Kidney (tissue), 22 donors: ENCODE measurements at places on chromosomes 11 and 22. TPM values are rescaled to one million over a fixed set of nuclear protein-coding genes. Genes with fewer than 3 reads are reported as not detected.
A peak's percentile ranks its signal among the peaks of the same experiment; 100 is the strongest.

TSGA10IP gene
- not detected for total RNA-seq

AQP11 gene
- total RNA-seq, result 1.4 TPM

BLID gene
- not detected for total RNA-seq

IGLL1 gene
- not detected for total RNA-seq

RAB39A gene
- 2.8 TPM for total RNA-seq

UBXN1 gene
- 89.2 TPM for total RNA-seq

GRCh38 chr11:134519788-134520187 lies 107.7 kb upstream of the B3GAT1 start:
- H3K4me3 ChIP-seq, result no peak overlapping the region
- no peaks in the 10 kb centered on the region for H3K4me1 ChIP-seq
- peak; percentile 22 for DNase-seq
- peaks cover 2% of the 10 kb centered on the region for H3K27me3 ChIP-seq
- H3K27ac ChIP-seq, result no peak overlapping the region
- H3K36me3 ChIP-seq, result no peaks in the 10 kb centered on the region

DNA sequence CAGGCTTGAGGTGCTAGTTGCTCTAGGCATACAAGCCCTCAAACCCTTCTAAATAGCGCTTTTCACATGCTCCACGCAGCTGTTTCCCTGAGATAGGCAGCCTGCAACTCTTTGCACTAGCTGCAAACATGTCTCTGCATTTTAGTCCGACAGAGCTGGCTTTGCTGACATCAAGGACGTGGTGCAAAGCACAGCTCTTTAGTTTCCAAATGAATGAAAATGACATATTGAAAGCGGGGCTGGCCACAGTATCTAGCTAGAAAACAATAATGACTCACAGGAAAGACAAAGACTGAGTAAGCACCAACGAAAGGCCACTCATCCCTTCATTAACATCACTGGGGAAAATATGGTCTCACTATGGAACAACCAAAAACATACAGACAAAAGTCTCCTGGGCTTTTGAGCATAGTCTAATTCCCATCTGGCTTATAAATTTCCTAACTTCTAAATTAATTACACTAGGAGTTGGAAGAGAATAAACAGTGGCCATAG lies 15.3 kb upstream of the ZC3H12C start:
- no peaks in the 10 kb centered on the region for H3K36me3 ChIP-seq
- DNase-seq, result no peak
- peaks cover 6% of the 10 kb centered on the region for H3K4me1 ChIP-seq
- peak overlapping the region; percentile 43 for H3K27ac ChIP-seq
- H3K27me3 ChIP-seq, result no peaks in the 10 kb centered on the region

DNA sequence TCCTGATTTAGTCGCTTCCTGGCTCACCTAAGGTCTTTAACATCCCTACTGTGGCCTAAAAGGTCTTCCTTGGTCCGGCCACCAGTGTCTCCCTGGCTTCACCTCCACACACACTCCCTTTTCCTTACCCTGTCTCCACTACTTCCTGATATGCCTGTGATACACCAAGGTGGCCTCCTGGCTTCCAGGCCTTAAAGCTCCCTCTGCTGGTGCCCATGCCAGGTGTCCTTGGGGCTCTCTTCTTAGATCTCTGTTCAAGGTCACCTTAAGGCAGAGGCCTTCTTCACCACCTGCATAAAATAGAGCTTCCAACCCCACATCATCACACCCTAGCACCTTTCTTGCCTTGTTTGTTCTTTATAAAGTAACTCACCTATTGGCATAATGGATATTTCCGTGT lies 787.7 kb downstream of the NTM start:
- no peaks in the 10 kb centered on the region for H3K36me3 ChIP-seq
- no peaks in the 10 kb centered on the region for H3K27me3 ChIP-seq
- DNase-seq, result no peak

- no peak for DNase-seq
- H3K27ac ChIP-seq, result no peak overlapping the region
- no peak overlapping the region for H3K4me3 ChIP-seq
- no peaks in the 10 kb centered on the region for H3K36me3 ChIP-seq
- H3K4me1 ChIP-seq, result no peaks in the 10 kb centered on the region
- H3K27me3 ChIP-seq, result no peaks in the 10 kb centered on the region
These were observed 18.9 kb downstream of the PLAAT3 start for GRCh38 chr11:63595296-63595695.

DNA sequence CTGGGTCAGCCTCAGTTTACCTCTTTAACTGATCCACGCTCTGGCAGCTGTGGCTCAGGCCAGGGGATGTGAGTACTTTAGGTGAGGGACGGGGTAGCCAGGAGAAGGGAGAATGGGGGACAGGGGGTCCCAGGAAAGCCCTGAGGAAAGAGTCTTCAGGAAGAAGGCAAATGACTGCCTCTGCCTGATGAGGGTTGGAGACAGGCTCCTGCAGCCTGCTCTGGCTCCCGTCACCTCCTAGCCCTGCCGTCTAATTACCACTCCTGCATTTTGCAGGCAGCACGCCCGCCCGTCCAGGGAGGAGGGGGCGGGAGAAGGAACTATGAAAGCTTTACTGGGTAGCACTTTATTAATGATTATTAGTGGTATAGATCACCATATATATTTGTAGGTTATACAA lies 116.6 kb downstream of the CEP164 start:
- H3K27ac ChIP-seq, result no peak overlapping the region
- no peak overlapping the region for H3K4me3 ChIP-seq
- H3K36me3 ChIP-seq, result peaks cover 5% of the 10 kb centered on the region

- no peaks in the 10 kb centered on the region for H3K36me3 ChIP-seq
- no peak for DNase-seq
- no peak overlapping the region for H3K4me3 ChIP-seq
- no peaks in the 10 kb centered on the region for H3K4me1 ChIP-seq
- H3K27me3 ChIP-seq, result no peaks in the 10 kb centered on the region
These were observed 1.6 kb downstream of the OR10A2 start for GRCh38 chr11:6864438-6864837.

DNA sequence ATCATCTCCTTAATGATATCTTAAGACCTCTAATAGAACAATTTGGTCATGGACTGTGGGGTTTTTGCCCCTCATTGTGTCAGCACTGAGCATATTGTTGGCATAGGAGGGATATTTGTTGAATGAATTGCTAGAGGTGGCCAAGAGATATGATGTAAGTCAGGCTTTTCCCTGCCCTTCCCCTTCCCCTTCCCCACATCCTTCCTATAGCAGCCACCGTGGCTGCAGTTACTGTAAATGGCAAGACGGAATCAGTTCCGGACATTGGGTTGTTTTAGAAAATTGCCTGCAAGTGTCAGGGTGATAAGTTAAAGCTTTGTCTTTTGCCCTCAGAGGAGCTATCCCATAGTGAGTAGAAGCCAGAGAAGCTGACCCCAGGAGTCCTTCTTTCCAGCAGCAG lies 23.0 kb downstream of the LIMK2 start:
- no peak overlapping the region for H3K27ac ChIP-seq
- no peak for DNase-seq
- H3K4me3 ChIP-seq, result no peak overlapping the region
- H3K27me3 ChIP-seq, result no peaks in the 10 kb centered on the region

DNA sequence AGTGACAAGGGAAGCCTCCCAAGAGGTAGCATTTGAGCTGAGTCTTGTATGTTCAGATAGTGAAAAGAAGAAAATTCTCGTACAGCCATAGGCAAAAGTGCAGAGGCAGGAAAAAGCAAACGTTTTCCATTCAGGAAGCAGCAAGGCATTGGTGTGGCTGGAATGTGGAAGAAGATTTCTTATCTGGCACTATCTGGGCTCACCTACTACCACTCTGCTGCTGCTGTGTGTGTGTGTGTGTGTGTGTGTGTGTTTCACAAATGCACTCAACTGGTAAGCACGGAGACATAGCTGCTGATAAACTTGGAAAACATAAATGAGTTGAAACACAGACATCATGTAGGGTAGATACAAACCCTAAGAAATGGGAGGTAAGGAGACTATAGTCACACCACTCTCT lies 92.8 kb upstream of the ARHGAP42 start:
- no peak for DNase-seq
- H3K27ac ChIP-seq, result no peak overlapping the region
- H3K27me3 ChIP-seq, result no peaks in the 10 kb centered on the region
- no peaks in the 10 kb centered on the region for H3K4me1 ChIP-seq
- no peaks in the 10 kb centered on the region for H3K36me3 ChIP-seq

DNA sequence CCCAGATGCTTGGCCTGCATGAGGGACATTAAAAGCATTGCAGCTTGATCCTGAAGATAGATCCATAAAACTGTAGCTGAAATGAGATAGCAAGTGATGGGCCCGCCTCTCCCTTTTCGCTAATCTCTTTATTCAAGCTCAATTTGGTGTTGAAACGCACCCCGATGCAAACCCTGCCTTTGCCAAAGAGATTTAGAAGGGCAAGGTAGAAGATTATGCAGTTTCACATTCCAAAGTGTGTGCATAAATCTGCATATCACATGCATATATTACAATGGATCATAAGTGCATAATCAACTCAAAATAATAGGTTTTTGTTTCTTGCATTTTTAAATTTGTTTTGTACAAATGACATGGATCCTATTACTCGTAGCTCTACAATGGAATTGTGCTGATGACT lies 80.1 kb upstream of the SHANK2 start:
- H3K4me1 ChIP-seq, result no peaks in the 10 kb centered on the region
- H3K36me3 ChIP-seq, result no peaks in the 10 kb centered on the region
- no peak for DNase-seq
- H3K4me3 ChIP-seq, result no peak overlapping the region
- no peaks in the 10 kb centered on the region for H3K27me3 ChIP-seq

GRCh38 chr11:44790211-44790610 lies 63.4 kb downstream of the TSPAN18 start:
- no peak for DNase-seq
- H3K4me3 ChIP-seq, result peak overlapping the region; percentile 8
- H3K36me3 ChIP-seq, result no peaks in the 10 kb centered on the region
- H3K4me1 ChIP-seq, result no peaks in the 10 kb centered on the region
- H3K27me3 ChIP-seq, result no peaks in the 10 kb centered on the region

- DNase-seq, result no peak
- no peak overlapping the region for H3K4me3 ChIP-seq
- H3K4me1 ChIP-seq, result peaks cover 11% of the 10 kb centered on the region
- no peaks in the 10 kb centered on the region for H3K36me3 ChIP-seq
- H3K27ac ChIP-seq, result no peak overlapping the region
These were observed 10.8 kb downstream of the ST14 start for GRCh38 chr11:130170345-130170744.

- no peak overlapping the region for H3K4me3 ChIP-seq
- no peak for DNase-seq
These were observed 886.4 kb downstream of the BRD1 start for GRCh38 chr22:48941033-48941902.

- H3K27me3 ChIP-seq, result peaks cover 19% of the 10 kb centered on the region
- no peak overlapping the region for H3K4me3 ChIP-seq
- no peak overlapping the region for H3K27ac ChIP-seq
- H3K4me1 ChIP-seq, result peaks cover 14% of the 10 kb centered on the region
- H3K36me3 ChIP-seq, result no peaks in the 10 kb centered on the region
- no peak for DNase-seq
These were observed 4.6 kb downstream of the NLRP6 start for GRCh38 chr11:282630-283360.

DNA sequence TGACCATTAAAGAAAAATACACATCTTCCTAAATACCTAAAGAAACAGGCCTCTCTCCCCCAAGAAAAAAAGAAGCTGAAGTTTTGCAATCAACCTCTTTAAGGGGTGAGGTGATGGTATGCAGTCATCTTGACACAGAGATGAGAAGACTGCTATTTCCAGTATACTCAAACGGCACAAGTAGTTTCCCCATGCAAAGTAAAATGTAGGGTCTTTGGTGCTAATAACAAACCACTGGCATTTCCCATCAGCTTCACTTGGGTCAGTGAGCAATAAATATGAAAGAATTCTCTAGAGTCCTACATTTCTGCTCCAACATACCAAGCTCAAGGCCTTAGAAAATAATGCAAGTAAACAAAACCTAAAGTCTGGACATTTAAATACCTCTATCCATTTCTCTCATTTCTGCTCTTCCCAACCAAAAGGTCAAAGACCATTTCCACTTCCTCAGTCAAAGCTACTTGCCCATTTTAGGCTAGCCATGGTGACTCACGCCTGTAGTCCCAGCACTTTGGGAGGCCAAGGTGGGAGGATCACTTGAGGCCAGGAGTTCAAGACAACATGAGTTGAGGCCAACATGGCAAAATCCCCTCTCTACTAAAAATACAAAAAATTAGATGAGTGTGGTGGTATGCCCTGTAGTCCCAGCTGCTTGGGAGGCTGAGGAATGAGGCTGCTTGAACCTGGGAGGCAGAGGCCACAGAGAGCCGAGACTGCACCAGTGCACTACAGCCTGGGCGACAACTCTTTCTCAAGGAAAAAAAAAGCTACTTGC lies 39.5 kb upstream of the CHRNA10 start:
- DNase-seq, result no peak
- H3K27ac ChIP-seq, result no peak overlapping the region
- H3K27me3 ChIP-seq, result no peaks in the 10 kb centered on the region
- peaks cover 26% of the 10 kb centered on the region for H3K36me3 ChIP-seq
- no peak overlapping the region for H3K4me3 ChIP-seq

GRCh38 chr22:32909581-32910428 lies 108.3 kb downstream of the TIMP3 start:
- no peaks in the 10 kb centered on the region for H3K36me3 ChIP-seq
- H3K27ac ChIP-seq, result no peak overlapping the region
- DNase-seq, result peak; percentile 54
- no peaks in the 10 kb centered on the region for H3K27me3 ChIP-seq

DNA sequence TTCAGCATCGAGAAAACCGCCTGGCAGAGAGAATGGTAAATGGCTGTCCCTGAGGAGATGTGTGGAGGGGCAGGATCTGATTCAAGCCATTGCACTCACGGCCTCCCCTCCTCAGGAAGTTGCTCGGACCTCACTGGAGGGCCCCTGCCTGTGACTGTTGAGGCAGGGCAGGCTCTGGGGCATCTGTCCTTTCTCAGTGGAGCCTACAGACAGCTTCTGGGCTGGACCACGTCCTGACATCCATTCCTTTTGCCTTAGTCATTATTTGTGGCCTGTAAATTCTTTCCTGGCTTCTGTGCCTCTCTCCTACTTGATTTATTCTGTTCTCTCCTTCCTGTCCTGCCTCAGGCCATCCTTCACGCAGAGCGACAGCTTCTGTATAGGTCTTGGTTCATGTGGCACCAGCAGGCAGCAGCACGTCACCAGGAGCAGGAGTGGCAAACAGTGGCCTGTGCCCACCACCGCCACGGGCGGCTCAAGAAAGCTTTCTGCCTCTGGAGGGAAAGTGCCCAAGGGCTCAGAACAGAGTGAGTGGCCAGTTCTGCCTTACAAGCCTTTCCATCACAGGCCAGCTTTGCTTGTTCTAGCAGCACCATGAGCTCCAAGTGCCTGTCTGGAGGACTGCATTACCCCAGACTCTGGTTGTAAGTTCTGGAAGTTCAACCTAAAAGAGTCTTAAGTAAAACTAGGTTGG lies 59.6 kb downstream of the PISD start:
- no peaks in the 10 kb centered on the region for H3K27me3 ChIP-seq
- H3K4me1 ChIP-seq, result no peaks in the 10 kb centered on the region
- peak; percentile 30 for DNase-seq
- H3K27ac ChIP-seq, result no peak overlapping the region
- peaks cover 7% of the 10 kb centered on the region for H3K36me3 ChIP-seq
- no peak overlapping the region for H3K4me3 ChIP-seq

DNA sequence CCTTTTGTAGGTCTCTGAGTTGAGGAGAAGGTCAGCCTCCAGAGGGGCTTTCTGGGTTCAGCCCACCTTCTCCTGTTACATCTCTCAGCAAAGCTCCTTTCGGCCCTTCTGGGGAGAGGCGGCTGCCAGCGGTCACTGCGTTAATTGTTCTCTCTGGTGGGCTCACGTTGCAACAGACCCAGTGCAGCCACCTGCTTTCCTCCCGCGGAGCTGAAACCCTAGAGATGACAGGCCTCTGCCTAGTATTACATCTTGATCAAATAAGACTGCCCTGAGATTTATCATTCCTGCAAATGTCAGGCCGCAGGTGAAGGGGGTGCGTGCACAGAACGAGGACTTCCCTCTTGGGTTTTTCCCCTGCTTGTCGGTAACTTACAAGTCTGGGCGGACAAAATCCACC lies 43.2 kb upstream of the CREB3L1 start:
- DNase-seq, result peak; percentile 82
- peaks cover 9% of the 10 kb centered on the region for H3K27me3 ChIP-seq
- H3K4me3 ChIP-seq, result no peak overlapping the region
- no peaks in the 10 kb centered on the region for H3K4me1 ChIP-seq
- no peaks in the 10 kb centered on the region for H3K36me3 ChIP-seq
